ENCODE measurements at places on chromosomes 4 and X. TPM values are rescaled to one million over a fixed set of nuclear protein-coding genes. Genes with fewer than 3 reads are reported as not detected.

Gene TRAM1L1
- 13.5 TPM for total RNA-seq

Gene IQCM
- total RNA-seq, result not detected

Gene ITIH6
- total RNA-seq, result not detected

Gene ERAS
- 0.46 TPM for total RNA-seq

Gene TBX22
- not detected for total RNA-seq

Gene PAQR3
- 20.2 TPM for total RNA-seq

Gene DCAF8L2
- not detected for total RNA-seq

Gene SLC25A5
- 213 TPM for total RNA-seq

Gene BMX
- 0.88 TPM for total RNA-seq

Gene SMIM43
- not detected for total RNA-seq

Gene CT45A5
- total RNA-seq, result not detected

Gene RAB40A
- total RNA-seq, result 6.7 TPM

- H3K4me3 ChIP-seq, result no peak overlapping the region
- peak; percentile 83 for DNase-seq
- H3K4me1 ChIP-seq, result peaks cover 3% of the 10 kb centered on the region
- no peaks in the 10 kb centered on the region for H3K27me3 ChIP-seq
- no peaks in the 10 kb centered on the region for H3K36me3 ChIP-seq
- peak overlapping the region; percentile 73 for H3K27ac ChIP-seq
These were observed 208.3 kb upstream of the JADE1 start for GRCh38 chr4:128600996-128601871.

DNA sequence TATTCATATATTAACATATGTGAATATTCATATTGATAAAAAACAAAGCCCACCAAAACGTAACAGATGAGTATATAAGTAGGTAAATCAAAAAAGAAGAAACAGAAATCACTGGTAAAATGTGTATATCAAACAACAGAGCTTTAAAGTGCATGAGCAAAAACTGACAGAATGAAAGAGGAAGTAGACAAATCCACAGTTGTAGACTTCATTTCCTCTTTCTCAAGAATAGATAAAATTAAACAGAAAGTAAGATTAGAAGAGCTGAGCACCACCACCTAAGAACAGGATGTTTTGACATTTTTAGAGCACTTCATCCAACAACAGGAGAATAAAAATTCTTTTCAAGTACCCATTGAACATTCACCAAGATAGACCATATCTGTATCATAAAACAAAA, 64.6 kb downstream of the CNKSR2 start:
- H3K27me3 ChIP-seq, result no peaks in the 10 kb centered on the region
- H3K4me3 ChIP-seq, result no peak overlapping the region
- no peaks in the 10 kb centered on the region for H3K36me3 ChIP-seq
- H3K27ac ChIP-seq, result no peak overlapping the region

DNA sequence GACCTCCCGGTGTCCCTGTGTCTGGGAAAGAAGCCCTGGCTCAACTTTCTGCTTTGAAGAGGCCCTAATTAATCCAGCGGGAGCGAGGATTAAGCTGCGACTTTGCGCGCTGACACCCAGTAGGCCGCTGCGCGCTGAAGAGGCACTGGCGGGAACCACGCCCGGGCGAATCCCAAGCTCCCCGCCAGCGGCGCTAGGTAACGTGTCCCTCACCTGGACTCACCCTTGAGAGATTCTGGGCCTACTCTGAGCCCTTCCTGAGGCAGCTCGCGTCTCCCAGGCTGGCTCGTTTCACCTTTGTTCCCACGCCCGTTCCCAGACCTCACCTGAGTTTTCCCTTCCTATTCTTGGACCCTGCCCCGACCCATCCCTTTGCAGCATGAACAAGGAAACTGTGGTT, 616 bp upstream of the KLHL34 start:
- no peaks in the 10 kb centered on the region for H3K36me3 ChIP-seq
- H3K27me3 ChIP-seq, result peaks cover 5% of the 10 kb centered on the region
- no peak overlapping the region for H3K27ac ChIP-seq
- no peak for DNase-seq
- no peak overlapping the region for H3K4me3 ChIP-seq
- no peaks in the 10 kb centered on the region for H3K4me1 ChIP-seq

DNA sequence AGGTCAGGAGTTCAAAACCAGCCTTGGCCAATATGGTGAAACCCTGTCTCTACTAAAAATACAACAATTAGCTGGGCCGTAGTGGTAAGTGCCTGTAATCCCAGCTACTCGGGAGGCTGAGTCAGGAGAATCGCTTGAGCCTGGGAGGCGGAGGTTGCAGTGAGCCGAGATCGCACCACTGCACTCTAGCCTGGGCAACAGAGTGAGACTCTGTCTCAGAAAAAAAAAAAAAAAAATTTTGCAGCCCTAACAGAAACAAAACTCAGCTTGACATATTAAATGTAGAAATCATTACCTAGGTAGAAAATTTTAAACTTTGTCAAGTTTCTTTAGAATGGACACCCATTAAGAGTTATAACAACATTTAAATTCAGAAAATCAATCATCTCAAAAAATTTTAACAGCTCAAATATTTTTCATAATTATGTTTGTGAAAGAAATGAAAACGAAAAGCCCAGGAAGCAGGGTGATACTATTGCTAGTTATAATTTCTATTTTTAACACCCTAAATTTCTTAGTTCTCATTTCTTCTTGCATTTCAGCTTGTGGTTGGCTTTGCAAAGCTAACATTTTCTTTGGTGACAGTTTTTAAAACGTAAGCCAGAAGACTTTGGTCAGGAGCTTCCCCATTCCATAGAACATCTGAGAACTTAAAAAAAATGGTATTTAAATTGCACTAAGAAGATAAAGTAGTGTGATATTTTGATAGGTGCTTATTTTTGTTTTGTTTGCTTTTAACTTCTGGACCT, 33.3 kb upstream of the RBBP7 start:
- H3K27ac ChIP-seq, result no peak overlapping the region
- no peaks in the 10 kb centered on the region for H3K4me1 ChIP-seq
- DNase-seq, result no peak
- no peak overlapping the region for H3K4me3 ChIP-seq

DNA sequence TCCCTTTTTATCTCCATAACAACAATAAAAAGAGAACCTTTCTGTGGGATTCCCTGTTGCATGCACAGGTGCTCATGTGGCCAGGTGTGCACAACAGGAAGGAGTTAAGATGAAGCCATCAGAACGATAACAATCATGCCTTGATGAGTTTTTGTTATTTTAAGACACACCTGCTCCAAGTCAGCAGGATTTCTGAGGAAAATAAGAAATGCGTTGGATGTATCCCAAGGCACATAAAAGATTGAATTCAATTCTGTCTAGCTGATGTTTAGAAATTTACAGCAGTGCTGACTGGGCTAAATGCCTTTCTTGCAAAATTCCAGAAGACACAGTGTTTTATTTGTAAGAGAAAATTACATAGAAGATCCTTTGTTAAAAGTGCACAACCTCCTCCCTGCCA, 1678.2 kb downstream of the ARAP2 start:
- no peaks in the 10 kb centered on the region for H3K36me3 ChIP-seq
- H3K27ac ChIP-seq, result no peak overlapping the region
- H3K27me3 ChIP-seq, result no peaks in the 10 kb centered on the region

GRCh38 chrX:74419864-74420195, 1.5 kb upstream of the SLC16A2 start:
- peak overlapping the region; percentile 42 for H3K4me3 ChIP-seq
- H3K27ac ChIP-seq, result peak overlapping the region; percentile 93
- DNase-seq, result peak; percentile 14
- H3K27me3 ChIP-seq, result no peaks in the 10 kb centered on the region
- no peaks in the 10 kb centered on the region for H3K4me1 ChIP-seq

GRCh38 chrX:130771230-130771629, 131.8 kb downstream of the ENOX2 start:
- no peak overlapping the region for H3K4me3 ChIP-seq
- H3K27me3 ChIP-seq, result no peaks in the 10 kb centered on the region
- H3K27ac ChIP-seq, result no peak overlapping the region
- DNase-seq, result no peak
- no peaks in the 10 kb centered on the region for H3K4me1 ChIP-seq

DNA sequence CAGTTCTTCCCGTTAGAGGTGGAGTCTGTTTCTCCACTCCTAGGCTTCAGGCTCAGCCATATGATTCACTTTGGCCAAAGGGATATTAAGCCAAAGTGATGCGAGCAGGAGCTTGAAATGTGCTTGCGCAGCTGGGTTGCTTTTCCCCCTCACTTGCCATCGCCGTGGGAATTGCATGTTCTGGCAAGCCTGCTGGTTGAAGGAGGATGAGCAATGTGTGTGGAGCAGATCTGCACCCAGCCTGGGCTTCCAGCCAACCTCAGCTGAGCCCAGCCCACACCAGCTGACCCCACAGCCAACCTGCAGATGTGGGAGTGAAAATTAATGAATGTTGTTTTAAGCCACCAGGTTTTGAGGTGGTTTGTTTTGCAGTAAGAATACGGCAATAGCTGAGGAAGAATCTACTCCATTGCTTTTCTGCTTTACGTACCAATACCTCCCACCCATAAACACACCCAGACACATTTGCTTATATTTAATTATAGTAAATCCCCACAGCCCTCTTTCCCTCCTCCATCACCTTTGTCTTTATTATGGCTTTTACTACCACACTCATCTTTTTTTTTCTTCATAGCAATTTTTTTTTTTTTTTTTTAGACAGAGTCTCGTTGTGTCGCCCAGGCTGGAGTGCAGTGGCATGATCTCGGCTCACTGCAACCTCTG, 132.8 kb upstream of the FUNDC1 start:
- H3K36me3 ChIP-seq, result no peaks in the 10 kb centered on the region
- no peak overlapping the region for H3K4me3 ChIP-seq

DNA sequence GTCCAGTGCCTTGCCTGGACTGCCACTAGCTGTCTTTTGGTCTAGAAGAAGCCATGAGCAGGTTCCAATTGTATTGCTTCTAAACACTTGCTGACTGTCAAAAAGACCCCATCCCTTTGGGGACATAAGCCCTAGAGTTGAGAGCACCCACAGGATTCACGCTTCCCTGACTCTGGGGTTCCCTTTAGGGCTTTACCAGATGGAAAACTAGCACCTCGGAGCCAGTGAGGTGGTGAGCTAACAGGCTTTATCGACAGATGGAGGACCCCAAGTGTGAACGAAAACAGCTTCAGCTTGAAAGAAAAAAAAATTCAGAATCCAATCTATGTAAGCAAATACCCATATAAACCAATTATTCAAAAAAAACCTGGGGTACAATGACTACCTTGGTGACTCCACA, 90.8 kb downstream of the NAA11 start:
- H3K27ac ChIP-seq, result no peak overlapping the region
- DNase-seq, result no peak
- no peaks in the 10 kb centered on the region for H3K4me1 ChIP-seq
- no peaks in the 10 kb centered on the region for H3K27me3 ChIP-seq

DNA sequence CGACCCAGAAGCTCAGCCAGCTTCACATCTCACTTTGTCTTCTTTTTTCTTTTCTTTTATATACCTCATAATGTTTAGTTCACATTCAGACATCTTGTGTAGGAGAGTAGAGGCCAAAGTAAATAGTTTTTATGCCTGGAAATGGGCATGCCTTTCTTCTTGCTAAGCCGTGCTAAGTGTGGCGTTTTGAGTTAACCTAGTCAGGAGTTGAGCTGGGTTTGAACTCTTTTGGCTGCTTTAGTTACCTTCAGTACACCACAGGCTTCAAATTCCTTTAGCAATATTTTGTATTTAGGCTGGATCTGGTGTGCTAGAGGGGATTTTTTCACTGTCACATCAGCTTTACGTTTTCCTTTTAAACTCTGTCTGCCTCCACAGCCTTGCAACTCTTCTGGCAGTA, 300.8 kb downstream of the ZNF674 start:
- H3K27ac ChIP-seq, result no peak overlapping the region
- no peaks in the 10 kb centered on the region for H3K4me1 ChIP-seq
- H3K4me3 ChIP-seq, result no peak overlapping the region

DNA sequence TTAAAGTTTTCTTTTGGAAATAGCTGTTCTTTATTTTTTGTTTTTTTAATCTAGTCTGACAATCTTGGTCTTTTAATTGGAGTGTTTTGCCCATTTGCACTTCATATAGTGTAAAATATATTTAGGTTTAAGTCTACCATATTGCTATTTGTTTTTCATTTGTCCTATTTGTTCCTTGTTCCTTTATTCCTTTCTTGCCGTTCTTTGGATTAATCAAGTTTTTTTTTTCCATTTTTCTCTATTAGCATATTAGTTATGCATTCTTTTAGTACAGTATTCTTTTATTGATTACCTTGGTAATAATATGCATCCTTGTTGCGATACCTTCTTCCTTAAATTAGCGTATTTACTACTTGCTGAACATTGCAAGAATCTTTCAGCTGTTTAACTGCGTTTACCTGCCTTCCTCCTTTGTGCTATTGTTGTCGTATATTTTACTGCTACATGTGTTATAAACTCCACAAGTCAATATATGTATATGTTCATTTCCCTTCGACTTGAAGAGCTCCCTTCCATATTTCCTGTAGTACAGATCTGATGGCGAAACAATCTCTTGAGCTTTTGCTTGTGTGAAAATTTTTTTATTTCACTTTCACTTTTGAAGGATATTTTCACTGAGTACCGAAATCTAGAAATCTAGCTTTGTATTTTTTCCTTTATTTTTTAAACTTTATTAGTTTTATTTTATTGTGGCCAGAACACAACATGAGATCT, 23.9 kb upstream of the RNF212 start:
- H3K27me3 ChIP-seq, result no peaks in the 10 kb centered on the region
- H3K27ac ChIP-seq, result no peak overlapping the region

- H3K27me3 ChIP-seq, result no peaks in the 10 kb centered on the region
- H3K27ac ChIP-seq, result no peak overlapping the region
- no peak for DNase-seq
- H3K4me1 ChIP-seq, result no peaks in the 10 kb centered on the region
- no peaks in the 10 kb centered on the region for H3K36me3 ChIP-seq
- no peak overlapping the region for H3K4me3 ChIP-seq
These were observed 1076.8 kb downstream of the PDHA2 start for GRCh38 chr4:96916711-96917110.

DNA sequence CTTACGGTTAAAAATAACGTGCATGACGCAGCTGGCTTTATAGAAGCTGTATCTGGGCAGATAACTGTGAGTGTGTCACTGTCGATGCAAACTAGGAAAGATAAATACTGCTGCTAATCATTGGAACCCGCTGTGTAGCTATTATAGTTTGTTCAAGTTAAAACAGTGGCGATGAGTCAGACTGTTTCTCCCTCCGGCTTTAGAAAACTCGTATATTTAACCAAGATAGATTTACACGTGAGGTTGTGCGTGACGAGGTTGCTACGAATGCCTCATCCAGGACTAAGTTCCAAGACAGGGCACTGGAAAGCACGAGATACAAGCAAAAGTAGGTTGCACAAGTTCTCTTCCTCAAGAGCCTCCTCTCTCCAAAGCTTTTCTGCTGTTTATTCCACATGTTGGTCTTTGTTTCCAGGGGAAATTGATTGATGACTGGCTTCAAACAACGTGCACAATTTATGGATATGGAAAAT, 270.7 kb downstream of the FBXW7 start:
- no peaks in the 10 kb centered on the region for H3K4me1 ChIP-seq
- no peak overlapping the region for H3K4me3 ChIP-seq
- no peak for DNase-seq

GRCh38 chr4:8522160-8523120, 57.8 kb upstream of the GPR78 start:
- no peak overlapping the region for H3K27ac ChIP-seq
- no peaks in the 10 kb centered on the region for H3K4me1 ChIP-seq
- H3K27me3 ChIP-seq, result no peaks in the 10 kb centered on the region
- no peak for DNase-seq
- no peak overlapping the region for H3K4me3 ChIP-seq
